Peyer's patch (tissue), 4 donors: ENCODE measurements at places on chromosomes 1 and 21. TPM values are rescaled to one million over a fixed set of nuclear protein-coding genes. Genes with fewer than 3 reads are reported as not detected.
A peak's percentile ranks its signal among the peaks of the same experiment; 100 is the strongest.

Gene DMBX1
- total RNA-seq = not detected

DNA sequence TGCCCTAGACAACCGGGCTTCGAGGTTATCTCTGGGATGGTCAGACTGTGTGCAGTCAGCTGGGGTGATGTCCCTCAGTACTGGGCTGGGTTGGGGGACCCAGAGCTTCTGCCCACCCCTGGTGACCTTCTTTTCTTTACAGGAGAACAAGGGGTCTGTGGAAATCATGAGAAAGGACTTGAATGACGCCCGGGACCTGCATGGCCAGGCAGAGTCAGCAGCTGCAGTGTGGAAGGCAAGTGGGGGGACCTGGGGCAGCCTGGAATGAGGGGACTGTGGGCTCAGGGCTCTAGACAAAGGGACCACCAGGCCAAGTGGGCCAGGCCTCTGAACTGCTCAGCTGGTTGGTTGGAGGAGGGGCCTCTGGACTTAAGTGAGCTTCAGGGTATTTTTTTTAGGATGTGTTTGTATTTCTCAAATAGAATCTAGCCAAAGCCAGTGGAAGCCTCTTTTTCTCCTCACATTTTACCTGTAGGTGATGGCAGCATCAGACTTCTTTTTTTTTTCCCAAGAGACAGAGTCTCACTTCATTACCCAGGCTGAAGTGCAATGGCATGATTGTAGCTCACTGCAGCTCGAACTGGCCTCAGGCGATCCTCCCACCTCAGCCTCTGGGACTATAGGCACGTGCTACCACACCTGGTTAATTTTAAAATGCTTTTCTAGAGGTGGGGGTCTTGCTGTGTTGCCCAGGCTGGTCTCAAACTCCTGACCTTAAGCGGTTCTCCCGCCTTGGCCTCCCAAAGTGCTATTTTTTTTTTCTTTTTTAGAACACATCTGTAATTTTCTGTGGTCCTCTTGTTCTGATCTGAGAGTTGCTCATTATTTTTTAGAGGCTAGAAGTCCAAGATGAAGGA is 1.9 kb downstream of the RNF187 start:
- no peak overlapping the region for H3K27ac ChIP-seq
- peaks cover 30% of the 10 kb centered on the region for H3K36me3 ChIP-seq
- no peak overlapping the region for H3K4me3 ChIP-seq
- H3K4me1 ChIP-seq = peaks cover 17% of the 10 kb centered on the region

DNA sequence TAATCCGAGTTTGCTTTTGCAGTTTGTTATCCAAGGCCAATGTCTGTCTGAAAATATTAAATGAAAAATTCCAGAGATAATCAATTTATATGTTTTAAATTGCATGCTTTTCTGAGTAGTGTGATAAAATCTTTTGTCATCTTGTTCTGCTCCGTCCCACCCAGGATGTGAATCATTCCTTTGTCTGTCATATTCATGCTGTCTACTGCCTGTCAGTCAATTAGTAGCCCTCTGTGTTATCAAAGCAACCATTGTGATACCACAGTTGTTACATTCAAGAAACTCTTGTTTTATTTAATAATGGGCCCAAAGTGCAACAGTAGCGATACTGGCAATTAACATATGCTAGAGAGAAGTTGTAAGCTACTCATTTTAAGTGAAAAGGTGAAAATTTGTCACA is 819.3 kb downstream of the BRINP3 start:
- no peak overlapping the region for H3K4me3 ChIP-seq
- no peak for DNase-seq
- no peak overlapping the region for H3K27ac ChIP-seq
- no peaks in the 10 kb centered on the region for H3K27me3 ChIP-seq
- no peaks in the 10 kb centered on the region for H3K36me3 ChIP-seq
- H3K4me1 ChIP-seq = no peaks in the 10 kb centered on the region

GRCh38 chr1:61084491-61085031 is 2.2 kb downstream of the NFIA start:
- H3K4me1 ChIP-seq = peaks cover 4% of the 10 kb centered on the region
- peak overlapping the region; percentile 93 for H3K27ac ChIP-seq
- no peak for DNase-seq
- H3K27me3 ChIP-seq = no peaks in the 10 kb centered on the region

DNA sequence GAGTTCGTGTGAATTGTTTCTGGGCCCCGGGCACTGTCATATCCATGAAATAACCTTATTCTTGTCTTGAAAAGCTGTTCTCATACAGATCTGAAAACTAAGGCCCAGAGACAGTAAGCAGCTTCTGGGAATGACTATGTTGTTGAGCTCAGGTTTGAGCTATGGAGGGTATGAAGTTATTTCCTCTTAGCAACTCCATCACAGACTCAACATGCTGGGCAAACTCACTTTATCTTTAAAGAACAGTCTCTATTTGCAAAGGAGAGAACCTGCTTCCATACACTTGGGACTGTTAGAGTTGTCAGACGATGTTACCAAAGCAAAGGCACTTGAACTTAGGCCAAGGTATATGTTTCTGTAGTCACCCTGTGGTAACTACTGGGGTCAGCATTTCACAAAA is 90.0 kb downstream of the GPR88 start:
- H3K27ac ChIP-seq = no peak overlapping the region
- H3K4me3 ChIP-seq = no peak overlapping the region
- no peaks in the 10 kb centered on the region for H3K36me3 ChIP-seq
- H3K27me3 ChIP-seq = no peaks in the 10 kb centered on the region
- H3K4me1 ChIP-seq = no peaks in the 10 kb centered on the region

Gene SSR2
- total RNA-seq = 269 TPM

Gene S100A14
- total RNA-seq = 391 TPM

GRCh38 chr1:91769742-91770141 is 116.2 kb downstream of the TGFBR3 start:
- no peaks in the 10 kb centered on the region for H3K4me1 ChIP-seq
- H3K4me3 ChIP-seq = no peak overlapping the region
- H3K27ac ChIP-seq = no peak overlapping the region
- H3K36me3 ChIP-seq = no peaks in the 10 kb centered on the region
- no peak for DNase-seq

DNA sequence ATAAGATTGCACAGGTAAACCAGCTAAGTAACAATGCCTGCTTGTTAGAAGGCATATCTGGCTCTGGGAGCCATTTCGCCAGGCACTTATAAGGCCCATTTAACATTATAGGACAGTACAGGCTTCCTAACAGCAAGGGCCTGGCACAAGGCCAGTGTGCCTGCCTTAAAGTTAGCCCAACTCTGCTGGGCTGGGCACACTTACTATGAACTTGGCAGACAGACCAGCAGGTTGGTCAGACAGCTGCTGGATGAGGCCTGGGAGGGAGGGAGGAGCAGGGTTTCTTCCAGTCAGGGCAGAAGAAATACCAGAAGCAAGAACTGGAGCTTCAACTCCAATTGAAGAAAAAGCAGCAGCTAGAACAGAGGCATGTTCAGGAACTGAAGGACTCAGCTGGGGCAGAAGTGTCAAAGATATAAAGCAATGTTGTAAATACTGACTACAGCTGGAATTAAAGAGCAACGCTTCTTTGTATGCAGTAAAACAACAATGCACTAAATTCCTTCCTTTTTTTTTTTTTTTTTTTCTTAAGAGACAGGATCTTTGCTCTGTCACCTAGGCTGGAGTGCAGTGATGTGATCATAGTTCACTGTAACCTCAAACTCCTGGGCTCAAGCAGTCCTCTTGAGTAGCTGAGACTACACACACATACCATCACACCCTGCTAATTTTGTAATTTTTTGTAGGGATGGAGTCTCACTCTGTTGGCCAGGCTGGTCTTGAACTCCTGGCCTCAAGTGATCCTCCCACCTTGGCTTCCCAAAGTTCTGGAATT is 4.9 kb downstream of the CACHD1 start:
- H3K27ac ChIP-seq = no peak overlapping the region
- no peak overlapping the region for H3K4me3 ChIP-seq
- H3K36me3 ChIP-seq = no peaks in the 10 kb centered on the region

DNA sequence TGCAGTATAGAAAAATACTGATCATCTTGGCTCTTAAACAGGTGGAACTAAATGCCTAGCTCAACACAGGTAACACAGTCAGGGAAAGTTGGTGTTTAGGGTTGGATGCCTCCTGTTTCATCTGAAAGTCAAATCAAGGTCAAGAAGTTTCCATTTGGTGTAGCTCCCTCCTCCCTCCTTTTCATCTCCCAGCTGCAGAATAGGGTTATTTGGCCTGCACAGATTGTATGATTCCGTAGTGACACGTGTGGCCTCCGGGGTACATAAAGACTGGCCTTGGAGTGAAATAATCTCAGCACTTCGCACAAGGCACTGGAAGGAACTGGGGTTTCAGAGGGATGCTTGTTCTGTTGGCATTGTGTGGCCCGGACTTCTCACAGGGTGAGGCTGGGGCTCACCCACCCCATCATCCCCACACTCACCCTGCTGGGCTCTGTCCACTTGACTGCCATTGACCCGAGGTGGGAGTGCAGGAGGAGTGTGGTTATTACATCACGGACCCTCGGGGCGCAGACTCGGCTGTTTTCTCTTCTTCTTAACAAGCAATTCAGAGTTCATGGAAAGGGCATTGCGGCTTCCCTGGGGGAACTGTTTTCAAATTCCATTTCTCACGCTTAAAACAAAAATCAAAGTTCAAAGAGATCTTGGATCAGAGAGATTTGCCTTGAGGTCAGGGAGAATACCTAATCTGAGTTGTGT is 18.4 kb downstream of the IGSF5 start:
- no peaks in the 10 kb centered on the region for H3K27me3 ChIP-seq
- no peaks in the 10 kb centered on the region for H3K36me3 ChIP-seq
- H3K4me3 ChIP-seq = no peak overlapping the region

DNA sequence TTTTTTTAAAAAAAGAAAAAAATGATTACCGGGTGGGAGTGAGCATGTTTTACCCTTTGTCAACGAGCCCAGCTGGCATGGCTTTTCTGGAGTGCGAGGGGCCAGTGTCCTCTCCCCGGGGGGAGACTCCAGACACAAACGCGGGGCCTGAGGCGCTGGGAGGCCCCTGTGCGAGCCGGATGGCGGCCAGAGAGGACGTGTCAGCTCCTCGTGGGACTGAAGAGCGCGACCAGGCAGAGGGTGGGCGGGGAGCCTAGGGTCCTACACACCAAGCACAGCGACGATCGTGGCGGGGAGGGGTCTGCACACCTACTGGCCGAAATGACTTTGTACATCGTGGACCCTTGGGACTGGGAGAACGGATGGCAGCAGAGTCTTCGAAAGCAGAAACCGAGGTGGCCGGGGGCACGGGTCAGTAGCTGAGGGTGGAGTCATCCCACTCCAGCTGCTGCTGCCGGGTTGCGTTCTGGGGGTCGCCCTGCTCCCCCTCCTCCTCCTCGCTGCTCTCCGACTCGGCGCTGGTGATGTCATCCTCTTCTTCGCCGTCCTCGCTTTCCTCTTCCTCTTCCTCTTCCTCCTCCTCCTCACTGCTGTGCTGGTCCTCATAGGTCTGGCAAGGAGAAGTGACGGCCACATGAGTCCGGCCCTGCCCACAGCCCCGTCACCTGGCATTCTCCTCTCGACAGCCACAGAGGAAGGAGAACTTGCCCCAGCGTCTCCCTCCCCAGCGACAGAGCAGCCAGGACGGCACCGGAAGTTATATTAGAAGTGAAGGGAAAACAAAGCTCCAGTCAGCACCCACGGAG is 78.8 kb downstream of the PIK3CD start:
- H3K4me1 ChIP-seq = no peaks in the 10 kb centered on the region
- no peaks in the 10 kb centered on the region for H3K36me3 ChIP-seq
- no peaks in the 10 kb centered on the region for H3K27me3 ChIP-seq
- H3K4me3 ChIP-seq = no peak overlapping the region
- no peak overlapping the region for H3K27ac ChIP-seq

GRCh38 chr21:31030367-31031106 is 7.7 kb downstream of the KRTAP19-8 start:
- H3K27ac ChIP-seq = no peak overlapping the region
- DNase-seq = no peak
- H3K4me1 ChIP-seq = no peaks in the 10 kb centered on the region
- H3K4me3 ChIP-seq = no peak overlapping the region
- H3K27me3 ChIP-seq = no peaks in the 10 kb centered on the region

DNA sequence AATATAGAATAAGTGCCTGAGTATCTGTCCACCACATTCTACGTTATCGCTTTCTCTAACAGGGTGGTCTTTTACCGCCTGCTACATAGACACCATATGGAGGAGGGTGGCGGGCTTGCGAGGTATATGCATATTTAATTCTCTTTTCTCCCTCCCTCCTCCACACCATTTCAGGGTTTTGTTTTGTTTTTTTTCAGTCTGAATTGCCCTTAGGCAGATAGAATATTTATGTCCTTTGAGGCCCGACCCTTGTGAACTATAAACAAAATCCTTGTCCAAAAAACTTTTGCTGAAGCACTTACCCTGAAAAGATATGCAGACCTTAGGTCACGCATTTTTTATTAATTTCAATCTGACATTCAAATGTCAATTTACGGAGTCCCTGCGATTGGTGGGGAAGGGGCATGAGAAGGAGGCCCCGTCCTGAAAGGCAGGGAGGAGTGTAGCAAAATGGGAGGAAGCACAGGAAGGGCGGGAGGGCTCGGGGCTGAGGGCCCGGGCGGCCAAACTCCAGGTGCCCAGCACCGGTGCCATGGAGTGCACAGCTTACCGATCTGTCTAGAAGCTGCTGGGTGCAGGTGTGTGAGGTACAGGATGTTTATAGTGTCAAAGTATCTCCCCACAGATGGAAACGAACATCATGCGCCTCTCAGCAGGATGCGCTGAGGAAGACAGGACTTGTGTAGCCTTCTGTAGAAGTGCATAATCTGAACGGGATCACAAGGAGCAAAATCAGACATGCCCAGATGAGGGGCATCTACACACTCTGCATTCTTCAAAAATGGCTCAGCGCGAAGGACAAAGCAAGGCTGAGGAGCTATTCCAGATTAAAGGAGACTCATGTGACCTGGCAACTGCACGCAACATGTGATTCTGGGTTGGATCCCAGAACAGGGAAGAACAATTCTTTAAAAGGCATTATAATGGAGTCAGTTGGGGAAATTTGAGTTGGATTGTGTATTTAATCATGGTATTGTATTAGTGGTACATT is 68.8 kb upstream of the LYST start:
- H3K36me3 ChIP-seq = no peaks in the 10 kb centered on the region
- no peak overlapping the region for H3K4me3 ChIP-seq
- peak; percentile 75 for DNase-seq
- H3K4me1 ChIP-seq = no peaks in the 10 kb centered on the region
- no peaks in the 10 kb centered on the region for H3K27me3 ChIP-seq

Gene LIN28A
- not detected for total RNA-seq

Gene LCE6A
- total RNA-seq = not detected

GRCh38 chr1:232223183-232223708 is 406.7 kb downstream of the SIPA1L2 start:
- no peaks in the 10 kb centered on the region for H3K36me3 ChIP-seq
- no peak overlapping the region for H3K4me3 ChIP-seq
- H3K27ac ChIP-seq = no peak overlapping the region
- no peak for DNase-seq
